ENCODE measurements at places on chromosomes 5 and 9. TPM values are rescaled to one million over a fixed set of nuclear protein-coding genes. Genes with fewer than 3 reads are reported as not detected.

DNA sequence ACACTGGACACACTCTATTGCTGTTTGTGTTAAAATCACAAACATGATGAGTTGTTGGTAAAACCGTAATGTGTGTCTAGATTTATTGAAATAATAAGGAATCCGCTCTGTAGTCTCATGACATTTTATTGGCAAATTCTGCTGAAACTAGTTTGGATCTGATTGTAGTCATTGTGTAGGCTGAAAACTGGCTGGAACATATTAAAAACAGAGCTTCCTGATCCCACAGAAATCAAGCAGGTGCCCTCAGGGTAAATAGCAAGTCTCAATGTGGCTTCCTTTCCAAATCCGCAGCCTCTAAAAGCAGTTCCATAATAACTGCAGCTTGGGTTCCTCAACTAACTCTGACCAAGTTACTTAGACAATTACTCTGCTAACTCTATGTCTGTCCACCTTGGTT, 427.5 kb upstream of the KIF2A start:
- no peaks in the 10 kb centered on the region for H3K36me3 ChIP-seq
- no peak overlapping the region for H3K27ac ChIP-seq
- H3K4me1 ChIP-seq = no peaks in the 10 kb centered on the region
- no peak for DNase-seq
- no peak overlapping the region for H3K4me3 ChIP-seq
- H3K27me3 ChIP-seq = peaks cover 3% of the 10 kb centered on the region

DNA sequence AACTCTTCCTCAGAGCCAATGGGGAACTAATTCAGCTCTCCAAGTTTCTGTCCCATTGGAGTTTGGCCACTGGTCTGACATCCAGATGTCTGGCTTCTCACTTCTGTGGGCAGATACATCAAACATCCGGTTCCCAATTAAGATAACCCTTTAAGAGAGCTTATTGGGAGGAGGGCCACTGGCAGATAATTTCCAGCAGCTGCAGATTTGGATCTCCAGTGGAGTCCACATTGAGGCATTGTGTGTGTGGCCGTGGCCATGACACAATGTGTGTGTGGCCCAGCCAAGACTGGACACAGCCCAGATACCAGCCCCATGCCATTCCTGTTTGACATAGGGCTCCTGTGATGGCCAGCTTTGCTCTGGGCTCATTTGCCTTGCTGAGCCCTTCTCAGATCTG, 110.5 kb upstream of the MAP1B start:
- H3K27me3 ChIP-seq = peaks cover 27% of the 10 kb centered on the region
- DNase-seq = no peak
- no peaks in the 10 kb centered on the region for H3K36me3 ChIP-seq

DNA sequence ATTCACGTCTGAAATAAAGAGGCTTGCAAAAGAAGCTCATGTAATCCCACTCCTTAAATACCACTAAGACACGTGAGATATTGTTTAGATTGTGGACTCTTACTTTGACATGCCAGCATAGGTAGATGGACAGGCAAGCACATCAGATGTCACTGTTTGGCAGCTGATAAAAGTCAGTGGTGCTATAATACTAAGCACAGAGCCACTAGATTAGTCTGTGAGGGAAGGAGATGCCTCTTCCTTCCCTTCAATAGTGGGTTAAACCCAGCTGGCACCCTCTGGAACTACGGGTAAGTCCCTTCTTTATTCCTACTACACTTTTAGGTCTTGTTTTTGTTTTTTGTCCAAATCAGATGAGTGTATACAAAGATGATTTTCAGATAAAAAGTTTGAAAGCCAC, at the start of gene MYOT:
TSS of gene MYOT (plus strand) at position 197 of the 400 bp plus-strand sequence. CDS start 2,792 bp downstream, outside the sequence.
- peaks cover 11% of the 10 kb centered on the region for H3K27me3 ChIP-seq
- H3K36me3 ChIP-seq = no peaks in the 10 kb centered on the region
- H3K4me3 ChIP-seq = no peak within 1 kb of the TSS
- no peak for DNase-seq
- H3K27ac ChIP-seq = no peak within 1 kb of the TSS
- no peaks in the 10 kb centered on the region for H3K4me1 ChIP-seq

ELOVL7 gene
- not detected for total RNA-seq

SPATA31D4 gene
- not detected for total RNA-seq

DNA sequence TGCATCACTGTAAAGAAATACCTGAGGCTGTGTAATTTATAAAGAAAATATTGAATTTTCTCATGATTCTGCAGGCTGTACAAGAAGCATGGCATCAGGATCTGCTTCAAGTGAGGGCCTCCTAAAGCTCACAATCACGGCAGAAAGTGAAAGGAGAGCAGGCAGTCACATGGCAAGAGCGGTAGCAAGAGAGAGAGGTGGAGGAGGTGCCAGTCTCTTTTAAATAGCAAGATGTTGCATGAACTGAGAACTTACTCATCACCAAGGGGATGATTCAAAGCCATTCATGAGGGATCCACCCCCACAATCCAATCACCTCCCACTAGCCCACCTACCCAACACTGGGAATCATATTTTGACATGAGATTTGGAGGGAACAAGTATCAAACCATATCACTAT, 184.5 kb upstream of the PAPPA start:
- no peak for DNase-seq
- H3K27me3 ChIP-seq = no peaks in the 10 kb centered on the region
- H3K4me3 ChIP-seq = no peak overlapping the region

DNA sequence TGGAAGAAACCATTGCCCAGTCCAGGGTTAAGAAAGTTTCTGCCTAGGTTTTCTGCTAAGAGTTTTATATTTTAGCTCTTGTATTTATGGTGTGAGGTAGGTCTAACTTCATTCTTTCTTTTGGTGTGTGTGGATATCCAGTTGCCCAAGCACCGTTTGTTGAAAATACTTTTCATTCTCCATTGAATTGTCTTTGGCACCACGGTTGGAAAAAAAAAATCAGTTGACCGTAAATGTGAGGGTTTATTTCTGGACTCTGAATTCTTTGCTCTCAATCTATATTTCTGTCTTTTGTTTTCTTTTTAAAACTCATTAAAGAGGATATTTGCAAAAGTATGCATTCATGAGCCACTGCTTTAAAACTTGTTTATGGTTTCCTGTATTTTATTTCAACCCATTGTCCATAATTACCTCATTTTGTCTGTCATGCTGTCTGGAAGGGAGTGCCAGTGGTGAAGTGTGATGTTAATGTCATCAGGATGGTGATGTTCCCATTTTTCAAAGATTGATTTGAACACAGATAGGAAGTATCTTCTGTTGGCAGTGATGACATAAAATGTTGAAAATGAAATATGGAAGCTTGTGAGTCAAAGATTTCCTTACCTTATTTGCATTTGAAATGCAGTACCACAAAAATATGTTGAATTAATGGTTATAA, 33.9 kb downstream of the HABP4 start:
- H3K27me3 ChIP-seq = no peaks in the 10 kb centered on the region
- peaks cover 46% of the 10 kb centered on the region for H3K36me3 ChIP-seq
- H3K4me1 ChIP-seq = peaks cover 61% of the 10 kb centered on the region
- no peak for DNase-seq

PCDHB9 gene
- 2.7 TPM for total RNA-seq

GRCh38 chr9:18720691-18721090, 246.7 kb downstream of the ADAMTSL1 start:
- H3K4me1 ChIP-seq = peaks cover 13% of the 10 kb centered on the region
- H3K4me3 ChIP-seq = no peak overlapping the region
- peaks cover 1% of the 10 kb centered on the region for H3K27me3 ChIP-seq
- no peak for DNase-seq

DNA sequence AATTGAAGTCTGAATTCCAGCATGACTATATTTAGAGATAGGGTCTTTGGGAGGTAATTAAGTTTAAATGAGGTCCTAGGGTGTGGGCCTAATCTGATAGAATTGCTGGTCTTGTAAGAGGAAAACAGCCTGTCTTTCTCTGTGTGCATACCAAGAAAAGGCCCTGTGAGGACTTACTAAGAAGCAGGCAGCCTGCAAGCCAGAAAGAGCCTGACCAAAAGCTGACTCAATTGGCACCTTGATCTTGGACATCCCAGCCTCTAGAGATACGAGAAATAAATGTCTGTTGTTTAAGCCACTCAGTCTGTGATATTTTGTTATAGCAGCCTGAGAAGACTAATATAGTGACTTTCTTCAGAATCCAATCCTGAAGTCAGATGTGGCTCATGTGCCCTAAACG, 14.6 kb downstream of the ARL14EPL start:
- H3K4me3 ChIP-seq = no peak overlapping the region
- H3K4me1 ChIP-seq = no peaks in the 10 kb centered on the region
- no peak for DNase-seq
- H3K27ac ChIP-seq = no peak overlapping the region

GRCh38 chr9:13939701-13940490, 374.0 kb downstream of the NFIB start:
- H3K27ac ChIP-seq = no peak overlapping the region
- no peak overlapping the region for H3K4me3 ChIP-seq
- H3K4me1 ChIP-seq = peaks cover 63% of the 10 kb centered on the region
- no peaks in the 10 kb centered on the region for H3K27me3 ChIP-seq
- DNase-seq = no peak
- H3K36me3 ChIP-seq = no peaks in the 10 kb centered on the region

DNA sequence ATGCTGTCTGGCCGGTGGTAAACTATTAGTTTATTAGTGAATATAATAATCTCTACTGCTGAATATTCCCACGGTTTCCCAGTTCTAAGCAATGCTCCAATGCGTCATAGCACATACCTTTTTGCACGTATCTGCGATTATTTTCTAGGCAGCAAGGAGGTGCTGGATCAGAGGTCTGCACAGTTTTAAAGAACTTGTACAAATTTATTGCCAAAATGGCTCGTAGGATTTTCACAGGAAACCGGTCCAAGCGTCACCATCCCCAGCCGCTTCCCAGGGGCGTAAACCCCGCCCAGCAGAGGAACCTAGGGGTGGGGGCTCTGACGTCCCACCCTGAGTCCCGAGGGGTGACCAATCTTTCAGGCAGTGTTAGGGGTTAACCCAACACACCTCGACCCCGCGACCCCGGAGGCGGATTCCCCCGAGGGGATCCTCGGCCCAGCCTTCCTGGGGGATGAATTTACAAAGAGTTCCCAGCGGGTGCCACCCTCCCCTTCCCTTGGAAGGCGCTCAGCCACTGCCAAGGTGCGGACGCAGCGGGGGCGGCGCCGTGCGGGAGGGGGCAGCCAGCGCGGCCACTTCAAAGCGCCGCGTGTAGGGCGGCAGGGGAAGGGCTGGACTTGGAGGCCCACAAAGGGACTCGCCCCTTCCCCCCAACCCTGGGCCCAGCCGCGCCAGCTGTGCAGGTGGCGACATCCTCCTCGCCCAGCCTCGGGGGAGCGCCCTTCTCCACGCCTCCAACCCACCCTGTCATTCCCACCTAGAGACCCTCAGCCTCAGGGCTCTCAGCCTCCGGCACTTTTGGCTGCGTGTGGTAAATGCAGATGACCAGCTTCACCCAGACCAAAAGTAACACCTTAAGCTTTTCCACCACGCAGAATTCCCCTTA, 43.5 kb upstream of the TCF7 start:
- peaks cover 36% of the 10 kb centered on the region for H3K27me3 ChIP-seq
- DNase-seq = no peak
- H3K4me1 ChIP-seq = no peaks in the 10 kb centered on the region
- H3K4me3 ChIP-seq = no peak overlapping the region

GRCh38 chr5:67190861-67191260, 5.7 kb downstream of the CD180 start:
- peaks cover 5% of the 10 kb centered on the region for H3K4me1 ChIP-seq
- H3K4me3 ChIP-seq = no peak overlapping the region
- peaks cover 6% of the 10 kb centered on the region for H3K27me3 ChIP-seq
- H3K27ac ChIP-seq = no peak overlapping the region

SLC22A5 gene
- 5.5 TPM for total RNA-seq

SARDH gene
- 0.45 TPM for total RNA-seq

PIP5KL1 gene
- 2.2 TPM for total RNA-seq

GRCh38 chr5:153807801-153808200, 230.9 kb downstream of the FAM114A2 start:
- H3K27ac ChIP-seq = no peak overlapping the region
- no peaks in the 10 kb centered on the region for H3K4me1 ChIP-seq
- no peak overlapping the region for H3K4me3 ChIP-seq
- no peaks in the 10 kb centered on the region for H3K36me3 ChIP-seq

- DNase-seq = no peak
- H3K36me3 ChIP-seq = no peaks in the 10 kb centered on the region
- no peaks in the 10 kb centered on the region for H3K27me3 ChIP-seq
- H3K27ac ChIP-seq = no peak overlapping the region
- no peaks in the 10 kb centered on the region for H3K4me1 ChIP-seq
Observed at GRCh38 chr5:104540448-104540847, 977.9 kb upstream of the NUDT12 start.

GRCh38 chr5:154298065-154298464, 107.5 kb downstream of the GALNT10 start:
- H3K4me3 ChIP-seq = no peak overlapping the region
- H3K36me3 ChIP-seq = peaks cover 53% of the 10 kb centered on the region
- H3K4me1 ChIP-seq = no peaks in the 10 kb centered on the region
- no peak for DNase-seq
- H3K27me3 ChIP-seq = no peaks in the 10 kb centered on the region

ALDH1A1 gene
- 186 TPM for total RNA-seq

GRCh38 chr9:91028166-91028827, 226.7 kb downstream of the SYK start:
- no peak overlapping the region for H3K4me3 ChIP-seq
- peaks cover 41% of the 10 kb centered on the region for H3K27me3 ChIP-seq
- H3K27ac ChIP-seq = no peak overlapping the region

GRCh38 chr5:141511771-141512325, 23.0 kb downstream of the PCDHGC5 start:
- peak overlapping the region; percentile 96 for H3K27ac ChIP-seq
- no peak overlapping the region for H3K4me3 ChIP-seq
- H3K4me1 ChIP-seq = peaks cover 91% of the 10 kb centered on the region
- H3K27me3 ChIP-seq = peaks cover 22% of the 10 kb centered on the region

GRCh38 chr5:169071-169727, 22.1 kb upstream of the LRRC14B start:
- H3K27ac ChIP-seq = peak overlapping the region; percentile 99
- H3K27me3 ChIP-seq = no peaks in the 10 kb centered on the region
- no peaks in the 10 kb centered on the region for H3K36me3 ChIP-seq
- peak; percentile 97 for DNase-seq
- peaks cover 34% of the 10 kb centered on the region for H3K4me1 ChIP-seq
- peak overlapping the region; percentile 86 for H3K4me3 ChIP-seq

BHMT gene
- not detected for total RNA-seq

- DNase-seq = no peak
- peaks cover 29% of the 10 kb centered on the region for H3K27me3 ChIP-seq
- H3K36me3 ChIP-seq = no peaks in the 10 kb centered on the region
- no peak overlapping the region for H3K27ac ChIP-seq
Observed at GRCh38 chr9:36929350-36929675, 104.8 kb downstream of the PAX5 start.

- H3K4me1 ChIP-seq = peaks cover 11% of the 10 kb centered on the region
- DNase-seq = no peak
- no peak overlapping the region for H3K4me3 ChIP-seq
- H3K36me3 ChIP-seq = peaks cover 11% of the 10 kb centered on the region
- H3K27ac ChIP-seq = no peak overlapping the region
Observed at GRCh38 chr9:134585021-134585561, 56.5 kb upstream of the COL5A1 start.

- H3K4me3 ChIP-seq = peak overlapping the region; percentile 95
- peak; percentile 45 for DNase-seq
- peak overlapping the region; percentile 98 for H3K27ac ChIP-seq
- H3K36me3 ChIP-seq = peaks cover 15% of the 10 kb centered on the region
- peaks cover 2% of the 10 kb centered on the region for H3K27me3 ChIP-seq
Observed at GRCh38 chr5:36876965-36877666, 547 bp downstream of the NIPBL start.

- H3K27ac ChIP-seq = no peak overlapping the region
- H3K36me3 ChIP-seq = no peaks in the 10 kb centered on the region
- H3K27me3 ChIP-seq = peaks cover 45% of the 10 kb centered on the region
- H3K4me1 ChIP-seq = no peaks in the 10 kb centered on the region
Observed at GRCh38 chr9:132505991-132506655, 76.3 kb upstream of the BARHL1 start.

- no peak overlapping the region for H3K4me3 ChIP-seq
- no peak for DNase-seq
- no peak overlapping the region for H3K27ac ChIP-seq
- H3K36me3 ChIP-seq = no peaks in the 10 kb centered on the region
- H3K27me3 ChIP-seq = no peaks in the 10 kb centered on the region
- H3K4me1 ChIP-seq = peaks cover 26% of the 10 kb centered on the region
Observed at GRCh38 chr5:163916376-163916775, 411.0 kb downstream of the MAT2B start.
